Suprapubic skin (tissue), 4 donors: ENCODE measurements at places on chromosomes 12 and 14. TPM values are rescaled to one million over a fixed set of nuclear protein-coding genes. Genes with fewer than 3 reads are reported as not detected.
A peak's percentile ranks its signal among the peaks of the same experiment; 100 is the strongest.

DNA sequence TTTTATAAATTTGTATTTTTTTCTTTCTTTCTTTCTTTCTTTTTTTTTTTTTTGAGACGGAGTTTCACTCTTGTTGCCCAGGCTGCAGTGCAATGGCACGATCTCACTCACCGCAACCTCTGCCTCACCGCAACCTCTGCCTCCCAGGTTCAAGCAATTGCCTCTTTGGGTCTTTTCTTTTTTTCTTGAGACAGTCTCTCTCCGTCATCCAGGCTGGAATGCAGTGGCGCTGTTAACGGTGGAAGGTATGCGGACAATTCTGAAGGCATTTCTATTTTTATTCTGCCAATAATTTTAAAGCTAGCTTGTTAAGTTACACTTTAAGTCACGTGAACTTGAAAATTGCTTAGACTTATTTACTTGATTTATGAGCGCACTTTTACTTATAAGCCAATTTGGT lies 8.8 kb upstream of the PHC1 start:
- no peak for DNase-seq

DNA sequence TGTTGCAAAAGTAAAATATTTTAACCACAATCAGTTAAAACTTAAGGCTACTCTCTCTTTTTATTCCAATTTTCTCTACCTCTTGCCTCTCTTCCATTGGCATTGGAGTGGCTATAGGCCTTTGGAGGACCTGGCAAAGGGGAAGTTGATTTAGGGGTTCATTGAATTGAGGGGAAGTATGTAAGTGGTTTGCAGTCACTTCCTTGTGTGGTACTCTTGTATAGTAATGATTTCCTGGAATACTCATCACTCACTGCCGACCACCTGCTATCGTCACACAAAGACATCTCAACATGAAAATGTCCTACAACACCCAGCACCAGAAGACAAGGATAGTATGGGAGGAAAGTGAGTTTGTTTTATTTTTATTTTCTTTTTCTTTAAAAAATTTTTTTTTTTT lies 45.7 kb upstream of the CPM start:
- DNase-seq = no peak

DNA sequence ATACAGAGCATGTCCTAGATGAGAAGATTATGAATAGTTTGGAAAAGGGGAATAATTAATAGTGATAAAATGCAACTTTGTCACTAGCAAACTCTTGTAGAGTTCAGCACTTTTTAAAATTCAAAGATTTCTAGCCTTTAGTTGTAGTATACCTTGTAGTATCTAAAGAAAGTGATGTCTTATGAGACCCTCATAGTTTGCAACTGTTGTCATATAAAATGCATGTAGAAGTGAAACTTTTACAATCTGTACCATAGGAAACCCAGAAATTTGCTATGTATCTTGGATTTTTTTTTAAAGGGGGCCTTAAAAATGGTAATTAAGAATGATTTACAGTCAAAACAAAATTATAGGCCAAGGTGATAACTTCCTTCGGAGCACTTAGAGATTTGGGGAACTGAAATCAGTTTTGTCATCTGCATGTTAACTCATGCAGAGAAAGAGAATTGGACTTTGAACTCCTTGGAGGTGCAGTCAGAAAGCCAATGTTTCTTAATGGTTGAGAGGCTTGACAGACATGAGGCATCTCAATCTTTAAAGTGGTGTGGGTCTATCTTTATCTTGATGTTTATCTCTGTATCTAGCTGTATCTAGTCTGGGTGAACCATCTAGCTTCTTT lies 1.3 kb downstream of the LRRK2 start:
- no peak for DNase-seq

- DNase-seq = peak; percentile 64
These were observed 50.4 kb downstream of the CYP46A1 start for GRCh38 chr14:99734406-99735051.

DNA sequence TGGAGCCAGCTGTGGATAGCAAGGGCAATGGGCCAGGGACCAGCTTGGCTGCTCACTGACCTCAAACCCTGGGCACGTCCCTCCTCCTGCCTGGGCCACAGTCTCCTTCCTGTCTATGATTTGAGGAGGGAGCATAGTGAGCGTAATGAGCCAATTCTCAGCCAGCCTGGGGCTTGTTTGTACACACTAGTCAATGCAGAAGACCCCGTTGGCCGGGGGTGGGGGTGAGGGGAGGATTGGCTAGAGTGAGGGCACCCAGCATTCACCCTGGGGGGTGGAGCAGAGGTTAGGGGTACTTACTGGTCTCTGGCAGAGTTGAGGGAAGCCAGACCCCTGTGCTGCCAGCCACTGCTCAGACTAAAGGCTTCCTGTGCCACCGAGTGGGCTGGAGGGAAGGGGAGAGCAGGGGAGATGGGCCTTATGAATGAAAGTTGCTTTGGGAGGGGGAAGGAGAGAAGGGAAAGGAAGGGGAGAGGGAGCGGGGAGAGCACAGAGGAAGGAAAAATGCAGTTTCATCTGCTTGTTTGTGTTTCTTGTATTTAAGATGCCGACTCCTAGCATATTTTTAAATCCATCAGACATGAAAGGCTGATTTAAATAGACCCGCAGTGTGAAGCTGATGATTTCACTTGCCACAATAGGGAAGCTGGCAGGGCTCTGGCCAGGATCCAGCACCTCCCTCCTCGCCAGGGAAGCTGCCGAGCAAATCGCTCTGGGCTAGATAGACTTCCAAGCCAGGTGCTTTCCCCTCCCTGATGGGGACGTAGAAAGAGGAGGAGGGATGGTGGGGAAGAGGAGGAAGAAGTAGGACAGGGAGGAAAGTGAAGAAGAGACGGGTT lies 114.0 kb downstream of the PRMT8 start:
- no peak for DNase-seq

DNA sequence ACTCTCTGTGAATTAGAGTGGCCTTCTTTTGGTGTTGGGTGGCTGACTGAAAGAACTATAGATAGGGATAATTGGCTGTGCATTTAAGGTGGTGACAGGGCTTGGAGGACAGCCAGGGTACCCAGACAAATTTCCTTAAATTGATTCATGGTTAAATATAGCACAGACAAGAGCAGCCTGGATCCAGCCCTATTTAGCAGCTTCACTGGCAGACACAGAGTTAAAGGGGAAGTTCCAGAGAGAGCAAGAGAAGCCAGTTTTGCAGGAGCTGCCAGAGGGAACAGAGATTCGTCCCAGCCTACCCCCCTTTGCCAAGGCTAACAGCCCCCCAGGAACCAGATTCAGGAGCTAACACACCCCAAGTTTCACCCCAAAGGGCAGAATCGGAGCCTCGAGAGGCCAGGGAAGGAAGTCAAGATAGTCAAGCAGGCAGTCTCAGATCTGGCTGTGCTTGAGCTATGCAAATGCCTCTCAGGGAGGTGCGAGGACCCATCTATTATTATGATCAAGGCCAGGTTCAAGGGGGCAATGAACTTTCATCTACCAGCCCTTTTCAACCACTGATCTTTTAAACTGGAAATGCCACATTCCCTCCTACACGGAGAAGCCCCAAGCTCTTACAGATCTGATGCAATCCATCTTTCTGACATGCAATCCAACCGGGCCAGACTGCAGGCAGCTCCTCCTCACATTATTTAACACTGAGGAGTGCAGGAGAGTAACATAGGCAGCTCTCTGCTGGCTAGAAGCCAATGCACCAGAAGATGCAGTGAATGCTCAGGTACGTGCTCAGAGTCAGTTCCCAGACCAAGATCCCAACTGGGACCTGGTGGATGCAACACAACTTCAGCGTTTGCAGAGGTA lies 58.2 kb downstream of the DHRS2 start:
- no peak for DNase-seq

DNA sequence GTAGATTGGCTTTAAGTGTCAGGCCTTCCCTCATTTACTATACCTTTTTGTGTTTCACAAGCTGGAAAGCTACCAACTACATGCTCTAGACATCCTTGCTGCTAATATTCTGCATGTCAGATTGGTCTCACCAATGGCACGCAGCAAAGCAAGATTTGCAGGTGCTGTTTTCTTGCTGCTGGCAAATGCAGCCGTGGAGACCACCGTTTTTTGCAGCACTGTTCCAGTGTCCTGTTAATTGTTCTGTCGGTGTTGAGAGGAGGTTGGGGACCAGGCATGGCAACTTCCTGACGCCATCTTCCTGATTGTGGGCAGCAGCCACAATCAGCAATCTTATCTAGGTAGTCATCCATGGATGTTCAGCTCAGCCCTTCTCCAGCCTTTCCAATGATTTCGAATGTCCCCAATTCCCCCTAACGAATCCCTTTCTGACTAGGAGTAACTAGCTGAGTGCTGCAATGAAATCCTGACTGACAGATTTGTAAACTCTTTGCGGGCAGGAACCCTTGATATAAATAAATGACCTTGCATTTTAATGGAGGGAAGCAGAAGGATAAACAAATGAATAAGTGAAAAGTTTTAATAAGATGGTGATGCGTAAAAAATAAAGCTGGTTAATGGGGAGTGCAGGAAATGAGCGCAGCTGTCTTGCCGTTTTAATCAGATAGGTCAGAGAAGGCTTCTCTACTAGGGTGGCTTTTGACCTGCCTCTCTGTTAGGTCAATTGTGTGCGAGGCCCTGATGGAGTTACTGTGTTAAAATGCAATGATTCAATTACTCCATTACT lies 574 bp upstream of the CRADD start:
- DNase-seq = no peak

- no peak for DNase-seq
These were observed 245.5 kb downstream of the ATP23 start for GRCh38 chr12:58186914-58187313.

DNA sequence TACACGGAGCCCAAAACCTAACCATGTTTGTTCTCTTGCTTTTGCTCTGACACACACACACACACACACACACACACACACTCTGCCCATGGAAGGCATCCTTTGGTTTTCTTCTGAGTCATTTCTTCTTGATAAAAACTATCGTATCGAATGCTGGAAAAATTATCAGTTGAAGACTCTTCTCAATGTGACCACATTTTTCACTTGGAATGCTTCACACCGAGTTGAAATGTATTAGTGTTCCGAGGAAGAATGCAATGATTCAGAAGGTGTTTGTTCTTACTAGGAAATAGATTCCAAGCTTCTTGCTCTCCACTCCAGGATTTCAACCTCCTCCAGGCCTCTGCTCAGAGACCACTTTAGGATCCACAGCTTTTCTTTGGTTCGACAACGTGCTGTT lies 226.3 kb downstream of the MON2 start:
- DNase-seq = no peak

GRCh38 chr14:24096545-24097181 lies 2.6 kb downstream of the PCK2 start:
- DNase-seq = no peak

- no peak for DNase-seq
These were observed 14.5 kb upstream of the TESPA1 start for GRCh38 chr12:54998958-54999510.

GRCh38 chr14:21264025-21264801 lies 5.0 kb downstream of the HNRNPC start:
- no peak for DNase-seq

DNA sequence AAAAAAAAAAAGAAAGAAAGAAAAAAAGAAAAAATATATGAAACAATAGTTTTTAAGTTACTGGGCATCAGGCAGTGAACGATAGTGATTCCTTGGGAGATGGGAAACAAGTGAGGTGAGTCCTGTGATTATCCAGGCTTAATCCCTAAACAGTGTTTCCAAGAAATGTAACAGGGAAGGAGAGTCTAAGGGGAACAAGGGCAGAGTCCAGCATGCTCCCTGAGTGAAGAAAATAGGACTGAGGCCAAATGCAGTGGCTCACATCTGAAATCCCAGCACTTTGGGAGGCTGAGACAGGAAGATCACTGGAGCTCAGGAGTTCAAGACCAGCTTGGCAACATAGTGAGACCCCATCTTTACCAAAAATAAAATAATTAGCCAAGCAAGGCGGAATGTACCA lies 40.7 kb downstream of the R3HDM2 start:
- no peak for DNase-seq

- no peak for DNase-seq
These were observed 1.7 kb downstream of the NACA start for GRCh38 chr12:56723352-56723751.

DNA sequence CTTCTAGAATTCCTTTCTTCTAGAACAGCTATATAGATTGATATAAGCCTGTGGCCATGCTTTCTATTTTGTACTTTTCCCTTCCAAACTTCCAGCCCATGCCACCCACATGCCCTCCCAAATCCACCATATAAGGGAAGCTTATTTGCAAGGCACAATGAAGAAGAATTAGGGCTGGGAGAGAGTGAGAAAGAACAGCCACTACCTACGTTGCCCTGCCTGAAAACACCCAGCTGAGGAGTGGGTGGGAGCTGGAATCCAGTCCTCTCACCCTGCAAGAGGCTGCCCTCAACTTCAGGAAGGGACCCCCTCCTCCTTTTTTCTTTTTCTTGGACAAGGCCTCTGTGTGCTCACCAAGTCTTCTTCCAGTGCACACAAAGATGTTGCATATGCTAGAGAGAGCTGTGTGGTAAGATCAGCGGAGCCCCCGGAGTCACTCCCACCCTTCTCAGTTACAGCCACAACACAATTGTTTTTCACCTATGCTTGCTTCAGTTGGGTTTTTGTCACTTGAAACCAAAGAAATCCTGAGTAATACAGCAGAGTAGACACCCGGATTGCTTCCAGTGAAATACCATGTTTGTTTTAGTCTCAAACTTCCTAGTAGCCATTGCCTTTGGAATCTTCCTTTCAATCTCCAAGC lies 38.8 kb downstream of the CDKL1 start:
- no peak for DNase-seq

- DNase-seq = peak; percentile 84
These were observed 59.4 kb downstream of the DDX51 start for GRCh38 chr12:132084621-132085290.

DNA sequence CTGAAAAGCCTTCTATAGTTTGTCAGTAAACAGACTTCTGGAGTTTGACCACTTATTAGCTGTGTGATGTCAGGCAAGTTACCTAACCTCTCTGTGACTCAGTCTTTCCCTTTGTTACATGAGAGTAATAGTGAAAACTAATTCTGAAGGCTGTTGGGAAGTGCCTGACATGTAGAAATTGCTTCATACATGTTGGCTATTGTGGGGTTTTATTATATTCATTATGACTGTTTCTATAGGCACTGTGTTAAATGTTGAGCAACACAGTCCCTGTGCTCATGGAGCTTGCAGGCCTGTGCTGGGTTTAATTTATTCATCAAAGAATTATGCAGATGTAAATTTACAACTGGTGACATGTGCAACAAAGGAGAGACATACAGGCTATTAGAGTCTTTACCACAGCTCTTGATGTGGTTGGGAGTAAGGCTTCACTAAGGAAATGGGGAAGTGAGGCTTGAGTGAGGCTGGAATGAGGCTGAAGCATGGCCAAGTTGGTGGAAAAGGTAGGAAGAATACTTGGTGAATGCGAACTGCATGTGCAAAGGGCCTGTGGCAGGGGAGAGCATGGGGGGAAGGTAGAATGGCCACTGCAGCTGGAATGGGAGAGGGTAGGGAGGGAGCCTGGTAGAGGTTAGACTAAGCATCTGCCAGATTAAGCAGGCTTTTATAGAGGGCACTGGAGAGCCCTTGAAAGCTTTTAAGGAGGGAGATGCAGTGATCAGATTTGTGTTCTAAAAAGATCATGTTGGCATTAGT lies 236.4 kb upstream of the CRY1 start:
- no peak for DNase-seq

The SVOP gene
- total RNA-seq = not detected

The ANKRD33 gene
- total RNA-seq = not detected

The EGLN3 gene
- 72.3 TPM for total RNA-seq

The FOXG1 gene
- not detected for total RNA-seq

The ANGEL1 gene
- 22.7 TPM for total RNA-seq

The OTUB2 gene
- total RNA-seq = 10.1 TPM

The VAMP1 gene
- 5.4 TPM for total RNA-seq
